Stimulated activated CD4-positive, alpha-beta T cell treated with anti-CD3 and anti-CD28 coated beads, TNF-alpha, amount 100 ng/mL, for 24 hours (primary cell): ENCODE measurements at places on chromosomes 1 and 21.

DNA sequence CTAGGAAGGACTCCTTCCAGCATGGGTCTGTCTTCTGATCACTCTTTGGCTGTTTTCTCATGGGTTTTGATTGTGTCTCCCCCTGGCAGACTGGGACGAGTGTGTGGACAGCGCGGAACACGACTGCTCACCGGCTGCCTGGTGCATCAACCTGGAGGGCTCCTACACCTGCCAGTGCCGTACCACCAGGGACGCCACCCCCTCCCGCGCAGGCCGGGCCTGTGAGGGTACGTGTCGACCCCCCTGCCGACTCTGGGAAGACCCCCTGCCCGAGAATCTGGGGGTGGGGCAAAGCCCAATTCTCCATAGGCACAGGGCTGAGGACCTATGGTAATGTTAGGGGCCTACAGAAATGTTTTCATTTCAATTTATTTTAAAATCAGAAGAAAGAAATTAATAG is 38.4 kb downstream of the UMODL1 start:
- DNase-seq, result no peak

GRCh38 chr1:200037904-200038303 is 10.4 kb downstream of the NR5A2 start:
- no peak for DNase-seq

GRCh38 chr1:156081917-156082308 is 352 bp downstream of the MEX3A start:
- no peak for DNase-seq

- no peak for DNase-seq
Measured at GRCh38 chr1:203519053-203519840, 25.3 kb downstream of the OPTC start.
